ENCODE measurements at places on chromosomes 3 and 15.

- no peak for DNase-seq
Measured at GRCh38 chr3:36647423-36647853, 116.9 kb downstream of the DCLK3 start.

DNA sequence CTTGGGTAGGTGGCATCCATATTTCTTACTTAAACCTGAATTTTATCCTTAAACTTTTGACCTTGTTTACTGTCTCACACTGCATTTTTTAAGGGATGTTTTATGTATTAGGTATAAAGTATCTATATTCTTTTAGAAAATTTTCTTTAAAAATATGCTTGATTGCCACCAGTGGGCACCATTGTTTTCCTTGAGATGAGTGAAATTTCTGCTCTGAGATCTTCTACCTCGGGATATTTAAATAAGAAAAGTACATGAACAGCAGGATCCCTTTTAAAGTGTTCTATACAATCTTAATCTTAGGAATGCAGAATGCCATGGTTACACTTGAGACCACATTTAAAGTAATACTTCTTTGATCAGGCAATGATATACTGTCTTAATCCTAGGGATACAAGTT is 108.7 kb downstream of the SLMAP start:
- DNase-seq: peak; percentile 24

- peak; percentile 52 for DNase-seq
Measured at GRCh38 chr3:169241991-169242707, 421.4 kb downstream of the MECOM start.

DNA sequence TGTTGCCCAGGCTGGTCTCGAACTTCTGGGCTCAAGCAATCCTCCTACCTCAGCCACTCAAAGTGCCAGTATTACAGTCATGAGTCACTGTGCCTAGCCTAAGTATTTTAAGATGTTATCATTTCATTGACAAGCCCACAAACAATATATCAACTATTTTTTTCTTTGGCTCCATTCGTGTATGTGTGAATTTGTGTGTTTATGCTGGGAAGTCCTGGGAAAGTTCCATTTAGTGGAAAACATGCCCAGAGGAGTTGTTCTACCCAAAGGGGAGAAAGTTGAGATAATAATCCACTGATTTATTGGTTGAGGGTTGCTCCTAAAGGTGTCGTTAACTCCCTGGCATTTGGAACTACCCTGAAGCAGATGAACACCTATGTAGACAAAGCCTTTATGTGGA is 58.8 kb downstream of the KIF9 start:
- DNase-seq: no peak

- DNase-seq: peak; percentile 40
Measured at GRCh38 chr3:15420871-15421270, 6.5 kb downstream of the METTL6 start.

DNA sequence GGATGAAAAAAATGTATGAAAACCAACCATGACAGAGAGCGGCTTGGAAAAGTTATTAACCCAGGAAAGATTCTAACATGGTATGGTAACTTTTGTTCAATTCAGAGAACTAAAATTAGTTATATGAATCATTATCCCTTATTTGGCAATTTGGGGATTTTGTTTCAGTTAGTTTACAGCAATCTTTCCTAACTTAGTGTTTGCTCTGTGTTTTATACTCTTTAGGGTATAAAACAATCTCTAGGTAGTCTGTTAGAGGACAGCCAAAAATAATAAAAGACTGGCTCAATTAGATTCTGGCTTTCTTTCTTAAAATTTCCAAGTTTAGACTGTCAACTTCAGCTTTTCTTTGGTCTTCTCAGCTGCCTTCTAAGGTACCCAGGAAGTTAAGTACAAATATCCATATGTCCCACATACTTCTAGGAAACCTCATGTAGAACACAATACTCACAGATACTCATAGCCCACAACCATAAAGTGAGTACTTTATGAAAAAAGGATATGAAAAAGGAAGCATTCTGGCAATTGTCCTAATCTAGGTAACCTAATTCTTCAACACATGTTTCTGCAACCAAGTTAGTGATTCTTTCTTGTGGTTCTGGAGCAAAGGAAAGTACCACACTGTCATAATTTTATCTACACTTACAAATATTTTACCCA is 849.3 kb downstream of the ROBO1 start:
- DNase-seq: no peak

DNA sequence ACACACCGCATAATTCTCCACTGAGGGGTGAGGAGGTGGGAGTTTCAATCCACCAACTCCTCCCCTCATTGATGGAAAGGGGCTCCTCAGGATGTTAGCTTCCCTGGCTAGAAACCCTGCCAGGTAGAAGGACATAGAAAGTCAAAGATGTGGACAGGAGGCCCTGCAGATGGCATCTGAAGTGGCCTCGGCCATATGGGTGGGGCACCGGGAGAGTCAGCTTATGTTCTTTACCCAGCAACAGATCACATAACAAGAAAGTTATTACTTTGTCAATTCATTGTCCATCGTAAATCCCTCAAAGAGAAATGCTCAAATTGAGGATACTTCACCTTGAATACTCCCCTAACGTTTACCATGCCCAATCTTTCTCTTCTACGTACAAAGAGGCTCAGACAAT is 97.3 kb upstream of the ARHGEF3 start:
- DNase-seq: no peak

DNA sequence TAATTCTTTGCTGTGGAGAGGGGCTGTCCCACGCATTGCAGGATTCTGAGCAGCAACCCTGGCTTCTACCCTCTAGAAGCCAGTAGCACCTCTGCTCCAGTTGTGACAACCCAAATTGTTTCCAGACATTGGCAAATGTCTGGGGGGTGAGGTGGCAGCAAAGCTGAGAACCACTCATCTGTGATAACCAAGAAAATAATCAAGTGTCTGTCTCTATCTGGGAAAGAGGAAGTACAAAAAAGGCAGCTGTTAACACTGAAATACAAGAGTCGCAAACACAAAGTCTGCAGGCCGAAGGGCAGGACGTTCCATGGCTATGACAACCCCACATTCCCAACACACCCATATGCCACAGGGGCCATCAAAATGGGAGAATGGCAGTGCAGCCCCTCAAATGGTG is 42.2 kb upstream of the GNB5 start:
- peak; percentile 68 for DNase-seq

- peak; percentile 92 for DNase-seq
Measured at GRCh38 chr15:85785887-85786780, 8.6 kb downstream of the KLHL25 start.

DNA sequence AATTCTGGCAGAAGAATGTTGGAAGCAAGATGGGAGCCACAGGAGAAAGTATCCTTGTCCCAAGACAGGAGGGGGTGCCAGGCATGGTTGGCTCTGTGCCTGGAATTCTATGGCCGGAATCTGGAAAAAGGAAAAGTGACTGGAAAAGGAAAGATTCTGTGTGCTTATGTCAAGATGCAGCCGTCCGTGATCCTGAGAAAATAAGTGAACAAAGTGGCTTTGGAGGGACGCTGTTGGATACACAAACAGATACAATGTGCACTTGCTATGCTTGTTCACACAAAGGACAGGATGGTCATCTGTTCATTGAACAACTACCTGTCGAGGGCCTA is 28.5 kb upstream of the MUC20 start:
- no peak for DNase-seq

DNA sequence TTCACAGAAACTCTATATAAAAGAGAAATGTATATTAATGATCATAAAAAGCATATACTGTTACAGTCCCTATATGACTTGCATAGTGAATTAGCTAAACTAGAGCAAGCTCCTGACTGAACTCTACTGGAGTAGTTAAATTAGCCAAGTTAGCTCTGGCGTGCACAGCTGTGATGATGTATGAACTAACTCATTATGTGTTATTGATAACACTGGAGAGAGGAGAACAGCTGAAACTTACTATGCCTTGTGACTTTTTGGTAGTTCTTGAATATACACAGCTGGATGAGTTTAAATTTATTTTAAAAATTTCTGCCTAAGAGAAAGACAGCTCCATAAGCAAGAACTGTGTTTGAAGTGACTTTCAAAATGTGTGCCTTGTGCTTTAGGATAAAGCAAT is 8.1 kb downstream of the TIPARP start:
- no peak for DNase-seq

- no peak for DNase-seq
Measured at GRCh38 chr3:119413603-119414280, 49.7 kb downstream of the TMEM39A start.

GRCh38 chr15:68578980-68579935 is at the start of gene CORO2B:
Gene CORO2B, plus strand, starts transcription at chr15:68578993. Its CDS starts 270 bp downstream, at chr15:68579263.
- peak; percentile 68 for DNase-seq

DNA sequence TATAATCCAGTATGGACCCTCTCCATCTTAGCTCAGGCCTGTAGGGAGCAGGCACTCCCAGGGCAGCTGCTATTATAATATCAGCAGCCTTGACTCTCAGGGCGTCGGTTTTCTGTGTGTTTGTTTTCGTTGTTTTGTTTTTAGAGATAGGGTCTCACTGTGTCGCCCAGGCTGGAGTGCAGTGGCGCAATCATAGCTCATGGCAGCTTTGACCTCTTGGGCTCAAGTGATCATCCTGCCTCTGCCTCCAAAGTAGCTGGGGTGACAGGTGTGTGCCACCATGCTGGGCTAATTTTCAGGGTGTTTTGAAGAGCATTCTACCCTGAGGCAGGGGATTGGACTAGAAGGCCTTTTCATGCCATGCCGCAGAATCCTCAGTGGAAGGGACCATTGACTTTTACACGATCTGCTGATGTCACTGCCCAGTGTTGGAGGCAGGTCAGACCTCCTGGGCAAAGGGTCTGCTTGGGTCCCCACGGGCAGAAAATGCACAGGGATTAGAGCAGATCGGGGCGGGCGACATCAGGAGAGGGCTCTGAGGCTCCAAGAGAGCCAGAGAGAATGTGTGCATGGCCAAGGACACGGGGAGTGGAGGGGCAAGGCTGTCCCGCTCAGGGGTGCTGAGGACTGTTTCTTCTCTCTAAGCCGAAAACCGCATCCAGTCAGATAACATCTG is 7.8 kb downstream of the MELTF start:
- no peak for DNase-seq

DNA sequence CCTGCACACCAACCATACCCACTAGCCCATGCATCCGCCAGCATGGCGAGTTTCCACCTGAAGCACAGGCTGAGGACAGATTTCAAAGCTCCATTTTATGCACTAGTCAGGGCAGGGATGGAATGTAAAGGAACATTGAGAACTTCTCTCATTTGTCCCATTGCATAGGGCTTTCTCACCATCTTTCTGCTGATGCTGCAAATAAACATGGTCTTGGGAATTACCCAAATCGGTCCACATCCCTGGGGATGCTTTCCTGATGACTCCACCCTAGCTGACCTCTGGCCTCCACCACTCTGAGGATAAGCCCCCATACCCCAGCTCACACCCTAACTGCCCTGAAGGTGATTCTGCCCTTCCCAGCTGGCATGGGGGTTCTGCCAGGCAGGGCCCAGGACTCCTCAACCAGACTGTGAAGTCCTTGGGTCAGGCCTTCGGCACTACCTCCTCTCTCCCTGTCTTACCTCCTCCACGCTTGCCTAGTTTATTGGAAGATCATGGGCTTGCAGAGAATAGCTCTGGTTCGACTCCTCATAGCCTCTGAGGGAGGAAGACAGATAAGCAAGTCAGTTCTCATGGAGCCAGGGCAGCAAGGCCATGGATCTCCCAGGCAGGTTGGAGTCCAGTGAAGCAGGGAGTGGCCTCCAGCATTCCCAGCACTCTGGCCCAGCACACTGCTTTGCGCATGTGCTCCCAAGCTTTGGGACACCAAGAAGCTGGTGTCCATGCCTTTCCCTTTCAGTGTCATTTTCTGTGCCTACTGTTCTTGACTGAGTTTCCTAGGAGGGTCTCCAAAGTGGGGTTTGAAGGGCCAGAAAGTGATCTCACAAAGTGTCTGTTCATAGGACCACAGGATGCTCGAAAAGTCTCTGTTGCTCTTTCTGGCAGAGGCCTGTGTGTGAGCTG is 27.6 kb upstream of the XYLB start:
- no peak for DNase-seq

All from kidney tubule cell (primary cell).